ENCODE measurements at places on chromosomes 5 and 9.

DNA sequence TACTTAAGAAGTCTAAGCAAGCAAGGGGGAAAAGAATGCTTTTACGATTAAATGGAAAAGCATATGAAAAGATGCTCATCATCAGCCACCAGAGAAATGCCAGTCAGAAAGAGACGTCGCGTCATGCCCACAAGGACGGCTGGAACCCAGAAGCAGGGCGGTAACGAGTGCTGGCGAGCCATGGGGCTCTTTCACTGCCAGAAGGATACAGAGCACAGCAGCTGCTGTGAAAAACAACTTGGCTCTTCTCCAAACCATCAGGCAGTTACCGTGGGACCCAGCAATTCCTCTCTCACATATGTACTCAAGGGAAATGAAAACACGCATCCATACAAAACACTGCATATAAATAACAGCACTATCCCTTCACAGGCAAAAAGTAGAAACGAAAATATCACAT lies 95.5 kb downstream of the CAMSAP1 start:
- no peak for DNase-seq

DNA sequence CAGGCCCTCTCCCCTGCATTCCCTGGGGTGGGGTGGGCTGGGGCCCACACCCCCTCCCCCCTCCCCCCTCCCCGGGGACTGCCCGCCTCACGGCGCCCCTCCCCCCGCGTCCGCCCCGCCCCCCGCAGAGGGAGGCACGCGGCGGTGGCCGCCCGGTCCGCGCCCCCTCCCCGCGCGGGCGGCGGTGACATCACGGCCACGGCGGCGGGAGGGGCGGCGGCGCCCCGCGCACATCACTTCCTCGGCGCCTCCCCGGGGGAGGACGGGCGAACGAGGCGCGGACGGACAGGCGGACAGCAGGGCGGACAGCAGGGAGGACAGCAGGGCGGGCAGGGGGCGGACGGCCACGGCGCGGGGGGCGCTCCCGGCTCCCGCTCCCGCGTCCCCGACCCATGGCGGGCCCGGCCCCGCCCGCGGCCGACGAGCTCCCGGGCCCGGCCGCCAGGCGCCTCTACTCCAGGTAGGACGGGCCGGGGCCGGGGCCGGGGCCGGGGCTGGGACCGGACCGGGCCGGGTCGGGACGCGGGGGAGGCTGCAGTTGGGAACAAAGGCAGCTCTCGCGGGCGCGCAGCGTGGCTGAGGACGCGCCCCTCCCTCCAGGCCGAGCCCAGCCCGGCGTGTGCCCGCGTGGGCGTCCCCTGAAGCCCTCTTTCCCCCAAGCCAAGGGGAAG lies at the start of gene GPSM1:
GPSM1 (plus strand) TSS at position 236 of the 671 bp plus-strand sequence; CDS start at position 393, 157 bp downstream.
- DNase-seq, result peak; percentile 46

DNA sequence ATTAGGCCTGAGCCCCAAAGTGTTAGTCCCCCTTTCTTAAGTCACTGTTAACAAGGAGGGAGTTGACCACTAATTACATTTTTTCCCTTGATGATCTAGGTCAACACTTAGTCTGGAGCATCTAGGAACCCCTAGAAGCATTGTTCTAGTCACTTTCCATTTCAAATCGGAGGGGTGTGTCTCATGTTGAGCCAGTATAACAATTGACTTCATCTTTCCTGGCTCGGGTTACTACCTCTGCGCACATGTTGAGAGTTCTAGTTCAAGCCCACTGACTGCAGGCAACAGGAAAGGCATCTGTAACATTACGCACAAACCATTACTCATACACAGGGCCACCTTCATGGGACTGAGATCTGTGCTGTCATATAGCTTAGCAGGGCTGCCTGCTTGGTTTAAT lies 164.9 kb downstream of the NTRK2 start:
- DNase-seq, result no peak

DNA sequence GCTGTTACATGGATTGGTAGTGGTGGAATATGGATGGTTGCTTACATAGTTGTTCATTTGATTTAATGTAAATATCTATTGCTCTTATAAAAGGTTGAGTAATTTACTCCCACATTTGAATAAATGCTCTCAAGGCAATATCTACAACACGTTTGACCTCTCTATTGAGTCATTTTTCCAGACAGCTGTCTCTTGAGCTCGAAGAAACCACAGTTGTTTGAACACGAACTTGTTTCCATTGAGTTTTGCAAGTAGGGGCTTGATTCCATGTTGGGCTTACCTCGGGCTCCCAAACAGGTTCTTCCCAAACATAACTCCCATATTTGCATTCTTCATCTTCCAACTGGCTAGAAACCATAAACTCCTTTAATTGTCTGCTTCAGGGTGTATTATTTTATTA lies 115.0 kb upstream of the HMHB1 start:
- no peak for DNase-seq

- DNase-seq, result no peak
These were observed 33.6 kb upstream of the ERBIN start for GRCh38 chr5:65892801-65893200.

DNA sequence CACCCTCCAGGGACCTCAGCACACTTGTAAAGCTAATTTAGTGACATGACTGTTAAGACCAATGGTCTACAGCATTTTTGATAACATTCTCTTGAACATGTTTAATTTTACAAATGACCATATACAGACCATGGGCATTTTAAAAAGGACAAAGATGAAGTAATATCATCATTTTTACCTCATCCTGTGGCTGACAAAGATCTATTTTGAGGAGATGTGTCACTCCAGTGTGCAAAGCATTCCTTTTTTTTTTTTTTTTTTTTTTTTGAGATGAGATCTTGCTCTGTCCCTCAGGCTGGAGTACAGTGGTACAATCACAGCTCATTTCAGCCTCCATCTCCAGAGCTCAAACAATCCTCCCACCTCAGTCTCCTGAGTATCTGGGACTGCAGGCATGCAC lies 118.2 kb upstream of the TBC1D2 start:
- DNase-seq, result no peak

GRCh38 chr5:53826504-53826903 lies 266.1 kb downstream of the NDUFS4 start:
- DNase-seq, result no peak

- no peak for DNase-seq
These were observed 286.3 kb upstream of the EFNA5 start for GRCh38 chr5:107957051-107957450.

DNA sequence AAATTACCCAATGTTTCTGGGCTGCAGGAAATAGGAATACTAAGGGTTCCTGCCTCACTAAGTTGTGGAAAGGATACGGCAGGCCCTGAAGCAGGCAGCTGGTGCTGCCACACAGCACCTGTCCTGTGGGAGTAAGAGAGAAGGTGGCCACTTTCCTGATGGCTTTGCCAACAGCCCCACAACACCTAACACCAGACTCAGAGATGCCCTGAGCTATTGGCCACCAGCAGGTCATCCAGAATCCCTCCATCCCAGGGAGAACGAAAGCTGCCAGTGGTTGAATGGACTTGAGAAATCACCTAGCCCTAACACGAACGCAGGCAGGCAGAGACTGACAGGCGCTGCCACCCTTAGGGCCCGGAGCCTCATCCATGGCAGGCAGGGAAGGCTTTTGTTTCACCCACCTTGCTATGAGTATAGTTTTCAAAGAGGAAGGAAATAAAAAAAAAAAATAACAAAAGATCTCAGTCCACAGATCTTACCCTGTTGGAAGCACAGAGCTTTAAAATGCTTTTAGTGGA lies 82.2 kb downstream of the DCP2 start:
- no peak for DNase-seq

GRCh38 chr5:86125731-86126601 lies 491.8 kb upstream of the COX7C start:
- DNase-seq, result no peak

- no peak for DNase-seq
These were observed 37.8 kb downstream of the DNAJB5 start for GRCh38 chr9:35027374-35027773.

DNA sequence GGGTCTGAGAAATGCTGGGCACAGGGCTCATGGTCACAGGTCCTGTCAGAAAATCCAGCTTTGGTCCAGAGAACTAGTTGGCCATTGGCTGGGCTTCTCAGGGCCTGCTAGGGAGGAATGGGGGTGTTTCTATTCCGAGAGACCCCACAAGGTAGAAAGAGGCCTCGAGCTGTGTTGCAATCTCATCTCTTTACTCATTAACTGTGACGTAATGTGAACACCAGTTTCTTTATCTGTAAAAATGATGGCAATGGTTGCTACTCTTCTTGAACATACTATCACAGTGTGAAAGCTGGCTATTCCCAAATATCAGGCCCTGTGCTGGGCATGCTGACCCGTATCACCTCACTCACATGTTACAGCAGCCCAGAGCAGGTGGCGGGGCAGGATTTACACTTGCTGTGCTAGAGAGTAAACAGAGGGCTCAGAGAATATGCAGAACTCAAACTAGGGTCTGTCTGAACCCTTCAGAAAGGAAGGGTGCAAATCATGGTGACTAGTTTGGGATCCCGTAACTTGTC lies 35.7 kb upstream of the SLC25A51 start:
- DNase-seq, result no peak

GRCh38 chr9:33250458-33250995 lies 10.6 kb downstream of the SPINK4 start:
- DNase-seq, result no peak

- DNase-seq, result peak; percentile 40
These were observed 457 bp downstream of the UGCG start for GRCh38 chr9:111896942-111897600.

- peak; percentile 79 for DNase-seq
These were observed 18.0 kb upstream of the STARD4 start for GRCh38 chr5:111530298-111530740.

- DNase-seq, result no peak
These were observed 35.5 kb downstream of the GADD45G start for GRCh38 chr9:89640361-89640760.

DNA sequence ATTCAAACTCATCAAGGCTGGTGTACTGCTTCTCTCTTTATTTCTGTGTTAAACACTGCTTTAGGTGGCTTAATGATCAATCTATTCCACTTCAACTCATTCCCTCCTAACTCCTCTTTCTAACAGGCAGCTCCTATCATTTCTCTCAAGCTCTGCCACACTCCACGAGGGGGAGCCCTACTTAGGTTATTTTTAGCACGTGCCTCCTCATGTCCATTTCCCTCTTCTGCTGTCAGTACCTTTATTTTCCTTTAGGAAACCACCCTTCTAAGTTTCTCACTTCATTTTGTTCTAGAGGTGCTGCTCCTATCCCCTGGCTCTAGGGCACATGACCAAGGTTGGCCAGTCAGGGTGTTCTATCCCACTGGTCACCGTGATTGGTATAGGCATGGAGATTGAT lies 6.7 kb upstream of the BRINP1 start:
- no peak for DNase-seq

DNA sequence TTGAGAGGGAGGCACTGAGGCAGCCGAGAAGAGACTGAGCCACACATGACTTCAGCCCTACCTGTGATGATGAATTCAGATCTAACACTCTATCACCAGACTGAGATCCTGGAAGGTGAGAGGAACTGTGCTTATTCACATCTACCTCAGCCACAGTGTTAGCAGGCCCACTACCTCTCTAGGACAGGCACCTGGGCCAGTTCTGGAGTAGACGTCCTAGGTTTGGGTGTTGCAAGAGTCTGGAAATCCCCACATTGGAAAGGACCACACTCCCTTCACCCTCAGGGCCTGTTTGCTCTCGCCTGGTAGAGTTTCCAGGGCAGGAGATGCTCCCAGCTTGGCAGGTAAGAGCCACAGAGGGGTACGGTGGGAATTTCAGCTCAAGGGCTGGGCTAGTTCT lies 113.8 kb upstream of the CCL21 start:
- DNase-seq, result no peak

DNA sequence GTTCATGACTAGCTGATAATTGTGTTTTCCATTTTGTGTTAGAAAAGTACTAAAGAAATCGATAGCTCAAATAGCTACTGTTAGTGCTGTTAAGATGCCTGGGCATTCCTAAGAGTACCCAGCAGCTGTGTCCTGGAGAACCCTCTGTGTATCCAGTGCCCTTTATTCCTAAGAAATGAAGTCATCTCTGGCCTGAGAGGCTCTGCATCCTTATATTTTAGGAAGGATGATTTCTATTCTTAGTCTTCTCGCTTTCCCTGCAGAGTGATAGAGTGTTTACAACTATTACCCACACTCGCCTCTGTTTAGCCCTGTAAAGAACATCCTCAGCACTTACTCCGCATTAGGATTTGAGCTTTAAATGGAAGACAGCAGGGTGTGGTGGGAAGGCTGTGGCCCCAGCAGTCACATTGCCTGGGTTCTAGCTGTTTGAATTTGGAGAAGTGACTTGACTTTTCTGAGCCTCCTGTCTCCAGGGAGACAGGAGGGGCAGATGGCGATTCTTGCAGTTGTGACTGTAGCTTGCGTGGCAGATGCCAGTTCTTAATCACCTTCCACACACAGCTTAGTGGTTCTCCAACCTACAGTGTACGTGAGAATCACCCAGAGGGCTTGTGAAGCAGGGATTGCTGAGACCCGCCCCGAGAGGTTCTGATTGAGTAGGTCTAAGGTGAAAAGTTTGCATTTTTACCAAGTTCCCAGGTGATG lies 177.2 kb upstream of the PITX1 start:
- DNase-seq, result no peak

GRCh38 chr9:35605351-35606137 lies 482 bp downstream of the TESK1 start:
- no peak for DNase-seq

DNA sequence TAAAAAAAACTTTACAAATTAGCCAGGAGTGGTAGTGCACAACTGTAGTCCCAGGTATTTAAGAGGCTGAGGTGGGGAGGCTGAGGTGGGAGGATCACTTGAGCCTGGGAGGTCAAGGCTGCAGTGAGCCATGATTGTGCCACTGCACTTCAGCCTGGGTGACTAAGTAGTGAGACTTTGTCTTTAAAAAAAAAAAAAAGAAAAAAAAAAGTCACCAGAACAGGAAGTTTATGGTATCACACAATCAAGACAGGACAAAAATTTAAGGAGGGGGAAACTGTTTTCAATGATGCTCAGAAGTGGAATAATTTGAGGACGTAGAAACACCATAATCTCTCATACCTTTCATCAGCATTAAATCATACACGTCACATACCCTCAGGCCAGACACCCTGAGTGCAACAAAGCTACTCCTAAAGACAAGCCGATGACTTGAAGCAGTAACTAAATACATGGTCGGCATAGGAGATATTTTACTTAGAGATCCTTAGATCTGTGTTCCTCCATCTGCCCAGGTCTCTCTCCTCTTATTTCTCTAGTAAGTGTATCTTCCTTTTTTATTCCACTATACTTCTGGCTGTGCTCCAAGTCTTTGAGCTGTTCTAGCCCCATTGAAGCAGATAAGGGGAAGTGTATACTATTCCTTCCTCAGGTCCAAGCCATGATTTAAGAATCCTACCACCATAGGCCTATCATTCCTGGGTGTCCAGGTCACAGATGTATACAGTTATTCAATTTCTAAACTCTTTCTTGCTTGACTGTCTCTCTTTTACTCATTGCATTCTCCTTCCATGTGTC lies 91.3 kb upstream of the APC start:
- no peak for DNase-seq

DNA sequence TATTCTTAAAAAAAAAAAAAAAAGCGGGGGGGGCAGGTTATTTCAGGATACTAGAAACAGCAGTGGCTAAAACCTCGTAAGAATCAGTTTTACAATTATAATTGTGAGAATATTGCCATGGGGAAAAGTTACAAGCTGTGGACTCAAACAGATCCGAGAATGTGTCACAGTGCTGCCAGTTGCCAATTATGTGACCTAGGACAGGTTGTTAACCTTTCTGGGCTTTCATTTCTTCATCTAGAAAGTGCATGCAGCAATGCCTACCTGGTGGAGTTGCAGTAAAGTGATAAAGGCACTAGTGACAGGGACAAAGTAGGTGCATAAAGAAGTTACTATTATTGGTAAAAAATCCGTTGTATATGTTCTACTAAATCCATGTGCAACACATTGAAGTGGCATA lies 75.8 kb downstream of the CDH6 start:
- DNase-seq, result no peak

GRCh38 chr5:152405145-152405544 lies at the start of gene NMUR2:
Gene NMUR2 (minus strand): TSS chr5:152405279. CDS start chr5:152405113, 166 bp downstream.
- DNase-seq, result no peak

Measured in stimulated activated CD4-positive, alpha-beta T cell treated with anti-CD3 and anti-CD28 coated beads, Interleukin-2, amount 100 ng/mL, for 4 hours (primary cell).